Placental pericyte (primary cell): ENCODE measurements at places on chromosomes 7 and 10. TPM values are rescaled to one million over a fixed set of nuclear protein-coding genes. Genes with fewer than 3 reads are reported as not detected.

GJD4 gene
- not detected in 2 replicates for total RNA-seq

SEMA3E gene
- total RNA-seq: under 0.01 and 1.7 TPM in 2 replicates

SRRM3 gene
- 0.57 and 0.66 TPM in 2 replicates for total RNA-seq

LBX1 gene
- not detected in 2 replicates for total RNA-seq

SH2D4B gene
- total RNA-seq: 0.22 and 0.29 TPM in 2 replicates

HHEX gene
- 7.9 and 9.7 TPM in 2 replicates for total RNA-seq

PDZD7 gene
- 0.22 and 0.57 TPM in 2 replicates for total RNA-seq

CTAGE15 gene
- total RNA-seq: under 0.01 and 0.43 TPM in 2 replicates

CCL24 gene
- 0.44 TPM in 1 of 2 replicates, not detected in the other for total RNA-seq

TMEM273 gene
- total RNA-seq: 0.43 TPM in 1 of 2 replicates, not detected in the other

TLL2 gene
- total RNA-seq: not detected in 2 replicates

MRLN gene
- total RNA-seq: not detected in 2 replicates

FAM25C gene
- total RNA-seq: not detected in 2 replicates

TRIM50 gene
- not detected in 2 replicates for total RNA-seq

NOS3 gene
- total RNA-seq: 4.6 and 4.7 TPM in 2 replicates

WIPF3 gene
- not detected in 2 replicates for total RNA-seq

CYP26C1 gene
- 0.14 TPM in 1 of 2 replicates, not detected in the other for total RNA-seq

PSTK gene
- total RNA-seq: 1.9 and 3.5 TPM in 2 replicates

GJC3 gene
- total RNA-seq: not detected in 2 replicates

HK1 gene
- total RNA-seq: 164 and 211 TPM in 2 replicates

MUC3A gene
- total RNA-seq: not detected in 2 replicates
